Stimulated activated CD4-positive, alpha-beta T cell treated with anti-CD3 and anti-CD28 coated beads, Interleukin-15, amount 100 ng/mL, for 1 hour (primary cell): ENCODE measurements at places on chromosomes 4 and X.

DNA sequence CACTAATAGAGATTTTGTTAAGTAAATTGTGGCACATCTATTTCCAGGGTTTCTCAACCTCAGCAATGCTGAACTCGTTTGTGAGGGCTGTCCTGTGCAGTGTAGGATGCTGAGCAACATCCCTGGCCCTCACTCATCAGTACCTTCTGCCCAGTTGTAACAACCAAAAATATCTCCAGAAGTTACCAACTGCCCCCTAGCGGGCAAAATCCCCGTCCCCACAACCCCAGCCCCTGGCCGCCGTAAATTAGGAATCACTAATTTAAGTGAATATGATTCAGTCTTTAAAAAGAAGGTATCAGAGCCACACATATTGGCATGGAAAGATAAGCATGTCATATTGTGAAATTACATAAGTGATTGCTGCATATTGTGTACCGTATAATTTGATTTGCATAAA, 123.4 kb downstream of the ASB9 start:
- DNase-seq, result no peak

GRCh38 chrX:72126048-72126415, 5.7 kb downstream of the RTL5 start:
- DNase-seq, result no peak

- no peak for DNase-seq
Measured at GRCh38 chr4:183700407-183700806, 41.3 kb downstream of the TRAPPC11 start.

DNA sequence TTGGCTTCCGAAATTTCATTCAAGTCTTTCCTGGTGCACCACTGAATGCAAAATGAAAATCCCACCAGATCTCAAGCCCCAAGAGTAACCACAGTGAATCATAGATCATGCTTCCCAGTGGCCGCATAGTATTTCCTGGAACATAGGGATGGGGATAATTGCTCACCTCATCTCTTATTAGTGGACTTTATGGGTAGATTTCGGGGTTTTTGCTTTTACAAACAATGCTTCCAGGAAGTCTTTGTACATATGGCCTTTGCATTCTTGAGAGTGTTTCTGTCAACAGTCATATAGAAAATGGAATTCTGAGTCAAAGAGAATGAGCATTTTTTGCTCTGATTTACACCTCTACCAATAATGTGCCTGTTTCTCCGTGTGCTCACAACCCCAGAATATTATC, 53.4 kb downstream of the PPEF2 start:
- DNase-seq, result no peak

DNA sequence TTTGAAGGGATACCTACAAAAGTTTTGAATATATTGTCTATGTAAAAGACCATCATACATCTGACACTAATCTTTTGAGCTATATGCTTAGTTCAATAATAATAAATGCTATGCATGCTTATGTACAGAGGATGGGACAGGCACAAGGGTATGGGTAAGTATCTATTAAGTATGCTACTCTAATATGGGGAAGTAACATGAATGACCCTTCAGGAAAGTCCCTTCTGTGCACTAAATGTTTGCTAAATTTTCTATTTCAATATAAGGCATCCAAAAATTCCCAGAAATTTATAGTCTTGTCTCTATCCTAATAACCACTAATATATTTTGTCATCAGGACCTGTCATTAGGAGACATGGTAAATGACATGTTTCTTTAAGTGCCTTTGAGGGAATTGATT, 19.0 kb downstream of the ATP8A1 start:
- DNase-seq, result no peak

DNA sequence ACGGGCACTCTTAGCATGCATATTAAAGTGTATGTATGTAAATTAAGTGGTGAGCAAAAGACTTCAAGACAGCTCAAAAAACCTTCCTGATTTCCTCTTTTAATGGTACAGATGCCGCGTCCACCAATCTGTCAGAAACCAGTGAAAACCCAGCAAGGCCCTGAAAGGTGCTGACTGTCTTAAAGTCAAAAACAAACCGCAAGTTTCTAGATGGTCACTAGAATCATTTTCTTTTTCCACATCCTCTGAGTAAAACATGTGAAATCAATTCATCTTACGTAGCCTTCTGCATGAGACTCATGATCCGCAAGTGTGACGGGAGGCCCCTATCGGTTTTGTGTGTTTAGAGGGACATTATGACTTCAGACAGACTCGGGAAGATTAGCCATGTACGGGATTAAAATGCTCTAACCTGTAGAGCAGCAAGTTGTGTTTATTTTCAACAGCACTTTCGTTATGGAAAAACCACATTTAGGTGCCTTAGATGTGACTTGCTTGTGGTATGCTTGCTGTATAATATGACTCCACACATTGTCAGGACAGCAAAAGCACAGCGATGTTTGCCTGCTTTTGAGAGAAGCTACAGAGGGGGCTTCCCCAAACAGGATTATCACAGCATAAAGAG, 88.2 kb upstream of the STS start:
- no peak for DNase-seq

GRCh38 chr4:159823743-159824142, 720.9 kb downstream of the RAPGEF2 start:
- no peak for DNase-seq

GRCh38 chrX:42954880-42955279, 176.9 kb upstream of the PPP1R2C start:
- no peak for DNase-seq
